ENCODE measurements at places on chromosomes 1 and 21.

- no peak for DNase-seq
Observed at GRCh38 chr1:181344091-181344490, 139.2 kb upstream of the CACNA1E start.

GRCh38 chr1:181918880-181919525, 142.5 kb downstream of the ZNF648 start:
- DNase-seq, result no peak

- DNase-seq, result no peak
Observed at GRCh38 chr1:168243636-168244212, 17.9 kb downstream of the SFT2D2 start.

DNA sequence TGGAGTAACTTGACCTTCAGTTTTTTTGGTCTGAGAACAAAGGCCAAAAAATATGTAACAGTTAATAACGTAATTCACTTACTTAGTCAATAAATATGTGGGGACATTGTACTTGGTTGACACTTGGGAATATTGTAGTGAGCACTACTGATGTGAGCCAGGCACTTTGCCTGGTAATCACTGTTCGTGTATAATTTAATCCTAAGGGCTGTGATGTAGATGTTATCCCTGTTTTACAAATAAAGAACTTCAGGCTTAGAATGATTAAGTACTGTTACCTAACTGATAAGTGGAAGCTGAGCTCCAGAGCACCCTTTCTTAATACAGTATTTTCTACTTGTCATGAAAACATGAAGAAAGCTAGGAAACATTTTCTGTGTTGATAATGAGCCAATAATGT, 28.0 kb downstream of the PTBP2 start:
- DNase-seq, result no peak

DNA sequence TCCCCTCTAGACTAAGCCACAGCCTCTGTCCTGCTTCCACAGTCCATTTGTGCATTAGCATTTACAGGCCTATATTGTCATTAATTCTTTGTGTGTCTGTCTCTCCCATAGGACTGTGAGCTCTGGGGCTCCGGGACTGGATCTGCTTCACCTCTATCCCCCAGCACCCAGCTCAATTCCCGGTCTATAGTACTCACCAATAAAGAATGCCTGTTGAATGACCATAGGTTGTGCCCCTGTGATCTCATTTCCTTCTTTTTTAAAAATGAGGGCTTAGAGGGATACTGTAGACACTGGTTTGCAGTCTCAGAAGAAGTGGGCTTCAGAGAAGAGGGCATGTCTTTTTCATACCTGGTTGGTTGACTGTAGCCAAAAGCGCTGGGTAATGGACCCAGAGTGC, 8.8 kb upstream of the POU3F1 start:
- DNase-seq, result no peak

- DNase-seq, result no peak
Observed at GRCh38 chr1:214389734-214390133, 108.8 kb downstream of the SMYD2 start.

DNA sequence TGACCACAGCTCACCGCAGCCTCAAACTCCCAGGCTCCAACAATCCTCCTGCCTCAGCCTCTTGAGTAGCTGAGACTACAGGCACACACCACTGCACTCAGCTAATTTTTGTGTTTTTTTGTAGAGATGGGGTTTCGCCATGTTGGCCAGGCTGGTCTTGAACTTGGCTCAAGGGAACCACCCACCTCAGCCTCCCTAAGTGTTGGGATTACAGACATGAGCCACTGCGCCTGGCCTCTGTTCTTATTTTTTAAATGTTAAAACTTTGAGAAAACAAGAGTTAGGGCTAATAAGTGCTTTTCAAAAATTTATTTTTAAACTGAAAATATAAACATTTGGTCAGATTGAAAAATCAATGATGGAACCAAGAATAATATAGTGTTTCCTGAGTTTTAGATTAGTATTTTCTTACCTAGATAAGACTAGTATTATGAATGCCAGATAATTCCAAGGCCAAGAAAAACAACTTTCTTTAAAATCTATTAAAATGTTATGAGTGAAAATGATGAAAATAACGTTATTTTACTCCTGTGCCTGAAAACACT, 66.2 kb upstream of the S1PR1 start:
- DNase-seq, result no peak

GRCh38 chr1:21262293-21263051, 27.8 kb downstream of the ECE1 start:
- no peak for DNase-seq

DNA sequence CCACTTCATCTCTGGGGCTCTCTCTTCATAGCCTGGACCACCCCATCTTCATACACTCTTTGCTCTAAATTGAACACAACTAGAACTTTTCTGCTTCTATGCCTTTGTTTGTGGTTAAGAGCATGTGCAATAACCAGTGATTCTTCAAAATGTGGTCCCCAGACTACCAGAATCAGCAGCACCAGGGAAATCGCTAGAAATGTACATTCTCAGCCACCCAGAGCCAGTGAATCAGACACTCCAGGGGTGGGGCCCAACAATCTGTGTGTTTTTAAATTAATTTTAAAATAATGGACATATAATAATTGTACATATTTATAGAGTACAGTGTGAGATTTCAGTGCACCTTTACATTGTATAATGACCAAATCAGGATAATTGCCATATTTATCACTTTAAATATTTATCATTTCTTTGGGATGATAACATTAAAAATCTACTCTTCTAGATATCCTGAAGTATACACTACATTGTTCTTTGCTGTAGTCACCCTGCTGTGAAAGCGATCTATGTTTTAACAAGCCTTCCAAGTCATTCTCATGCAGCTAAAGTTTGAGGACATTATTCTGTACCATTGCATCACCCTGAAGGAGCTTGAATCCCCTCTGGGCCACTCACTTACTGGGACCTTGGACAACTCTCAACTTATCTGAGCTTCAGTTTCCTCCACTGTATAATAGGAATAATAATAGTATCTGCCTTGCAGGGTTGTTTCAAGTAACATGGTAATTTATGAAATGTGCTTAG, 10.8 kb downstream of the GRHL3 start:
- DNase-seq, result no peak

DNA sequence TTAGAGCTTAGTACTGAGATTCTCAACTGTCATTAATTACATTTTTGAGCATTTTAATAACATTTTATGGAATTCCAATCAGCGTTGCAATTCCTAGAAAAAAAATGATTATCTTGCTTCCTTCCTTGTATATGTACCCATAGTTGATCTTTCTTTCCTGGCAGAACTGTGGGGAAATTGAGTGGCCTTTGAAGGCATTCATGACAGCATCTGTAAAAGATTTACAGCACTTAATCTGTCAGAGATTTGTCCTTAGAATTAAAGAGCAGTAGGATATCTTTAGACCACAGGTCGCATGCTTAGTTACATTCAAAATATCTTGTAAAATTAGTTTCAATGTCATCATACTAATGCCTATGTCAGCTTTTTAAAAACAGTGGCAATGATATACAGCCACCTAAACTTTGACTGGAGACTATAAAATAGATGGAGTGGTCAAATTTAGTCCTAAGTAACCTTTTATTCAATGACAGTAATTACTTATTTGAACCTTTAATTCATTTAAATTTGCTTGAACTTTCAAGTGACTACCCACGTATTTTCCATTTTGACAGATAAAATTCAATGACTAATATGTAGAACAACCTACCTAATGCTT, 692.0 kb downstream of the NCAM2 start:
- DNase-seq, result no peak

DNA sequence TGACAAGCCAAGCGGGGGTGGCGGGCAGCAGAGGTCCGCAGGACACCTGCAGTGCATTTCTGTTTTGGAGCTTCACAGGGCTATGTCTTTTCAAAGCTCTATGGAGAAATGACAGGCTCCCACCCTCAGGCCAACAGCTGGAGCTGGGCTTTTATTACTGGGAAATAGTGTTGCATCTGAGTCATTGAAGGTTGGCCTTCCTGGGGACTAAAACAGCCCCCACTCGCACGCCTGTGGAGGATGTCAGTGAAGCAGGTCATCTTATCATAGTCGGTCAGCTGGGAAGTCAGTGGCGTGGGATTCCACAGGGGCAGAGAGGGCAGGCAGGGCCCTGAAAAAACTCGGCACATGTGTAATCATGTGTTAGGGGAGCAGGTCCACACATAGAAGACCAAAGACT, 55.3 kb downstream of the NTPCR start:
- no peak for DNase-seq

- no peak for DNase-seq
Observed at GRCh38 chr21:41883582-41883981, 4.4 kb upstream of the PRDM15 start.

DNA sequence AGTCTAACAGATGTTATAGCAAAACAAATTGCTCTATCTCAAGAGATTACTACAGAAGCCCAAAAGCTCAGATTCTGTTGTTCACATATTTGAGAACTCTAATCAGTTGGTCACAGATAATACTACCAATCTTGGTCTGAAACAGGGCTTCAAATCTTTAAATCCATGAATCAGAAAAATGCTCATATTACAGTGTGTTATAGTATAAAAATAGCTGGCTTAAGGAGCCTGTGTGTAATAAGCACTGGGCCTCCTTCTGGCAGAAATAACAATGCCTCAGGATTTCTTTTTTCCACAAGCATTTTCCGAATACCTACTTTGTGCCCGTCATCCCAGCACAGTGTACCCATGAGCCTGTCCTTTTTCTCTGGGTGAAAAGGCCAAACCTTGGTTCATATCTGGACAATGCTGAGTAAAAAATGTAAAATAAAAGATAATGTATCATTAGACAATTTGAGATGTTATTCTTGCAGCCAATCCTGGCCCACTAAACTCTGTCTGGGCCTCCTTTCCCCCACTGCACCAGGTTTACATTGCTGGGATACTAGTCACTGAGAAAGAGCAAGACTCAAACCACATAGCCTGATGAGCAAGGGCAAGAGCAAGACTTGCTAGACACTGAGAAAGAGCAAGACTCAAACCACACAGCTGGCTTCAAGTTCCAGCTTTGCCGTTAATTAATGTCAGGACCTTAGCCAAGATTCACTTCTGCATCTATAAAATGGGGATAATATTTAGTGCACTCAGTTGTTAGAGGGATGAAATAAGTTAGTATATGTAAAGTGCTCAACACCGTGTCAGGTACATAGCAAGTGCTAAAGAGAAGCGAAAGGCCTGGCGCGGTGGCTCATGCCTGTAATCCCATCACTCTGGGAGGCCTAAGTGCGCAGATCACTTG, 17.0 kb upstream of the ADAR start:
- no peak for DNase-seq

DNA sequence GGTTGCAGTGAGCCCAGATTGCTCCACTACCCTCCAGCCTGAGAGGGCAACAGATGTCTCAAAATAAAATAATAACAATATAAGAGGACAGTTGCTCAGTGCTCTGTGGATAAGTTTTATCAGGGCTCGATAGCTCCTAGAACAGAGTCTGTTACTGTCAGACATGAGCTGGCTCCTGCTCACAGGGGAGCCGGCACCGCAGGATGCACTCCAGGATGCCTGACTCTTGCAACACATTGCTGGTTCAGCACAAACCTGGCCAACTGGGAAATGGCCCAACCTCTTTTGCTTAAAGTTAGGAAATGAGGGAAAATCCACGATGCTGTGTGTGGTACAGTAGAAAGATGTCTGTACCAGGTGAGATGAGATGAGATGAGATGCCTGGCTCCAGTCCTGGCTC, 5.8 kb upstream of the CTSE start:
- DNase-seq, result no peak

GRCh38 chr1:116503546-116504307, 67.1 kb downstream of the CD58 start:
- no peak for DNase-seq

DNA sequence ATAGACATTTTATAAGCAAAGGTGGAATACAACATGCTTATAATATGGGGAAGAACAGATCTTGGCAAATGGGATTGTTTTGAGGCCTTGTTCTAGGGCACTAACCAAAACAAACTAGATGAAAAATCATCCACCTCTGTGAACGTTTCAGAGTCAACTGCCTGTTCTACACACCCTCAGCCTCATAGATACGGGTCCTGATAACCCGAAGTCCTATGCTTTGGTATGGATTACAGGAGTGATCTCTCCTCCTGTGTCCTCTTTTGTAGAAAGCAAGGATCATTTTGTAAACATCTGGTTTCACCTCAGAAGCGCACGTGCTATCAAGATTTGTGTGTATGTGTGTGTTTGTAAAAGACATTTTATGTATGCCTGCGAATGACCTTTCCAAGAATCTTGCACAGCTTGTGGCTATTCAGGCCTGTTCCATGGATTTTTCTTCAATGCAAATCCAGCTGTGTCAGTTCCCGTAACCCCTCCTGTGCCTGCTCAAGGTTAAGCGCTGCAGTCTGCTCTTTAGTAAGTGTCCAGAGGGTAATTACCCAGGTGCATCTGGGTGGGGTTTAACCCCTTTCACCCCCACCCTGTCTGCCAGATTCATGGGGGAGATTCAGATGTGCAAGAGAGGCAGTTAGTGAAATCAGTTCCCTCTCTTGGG, 132.4 kb downstream of the ROR1 start:
- no peak for DNase-seq

DNA sequence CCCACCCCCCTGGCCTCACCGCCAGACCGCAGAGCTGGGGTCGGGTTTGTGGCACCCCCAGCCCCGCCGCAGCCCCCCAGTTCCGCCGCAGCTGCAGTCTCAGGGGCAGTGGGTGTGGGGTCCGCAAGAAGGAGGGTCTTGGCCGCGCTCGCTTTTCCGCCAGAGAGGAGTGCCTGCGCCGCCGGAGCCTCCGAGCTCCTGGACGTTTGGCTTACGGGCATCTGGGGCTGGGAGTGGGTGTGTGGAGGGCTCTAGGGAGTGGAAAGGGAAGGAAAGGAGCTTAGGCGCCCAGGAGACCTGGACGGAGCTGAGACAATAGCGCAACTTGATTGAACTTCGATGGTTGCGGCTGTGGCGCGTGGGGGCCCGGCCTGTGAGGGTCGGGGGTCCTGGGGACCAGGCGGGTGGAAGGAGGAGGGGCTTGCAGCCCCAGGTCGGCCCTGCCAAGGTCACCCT, 88.8 kb upstream of the IPO9 start:
- DNase-seq, result peak; percentile 16

GRCh38 chr1:42993502-42994136, 35.0 kb upstream of the SLC2A1 start:
- DNase-seq, result no peak

- no peak for DNase-seq
Observed at GRCh38 chr1:231839999-231840398, 213.4 kb downstream of the DISC1 start.

- DNase-seq, result no peak
Observed at GRCh38 chr1:172109359-172109758, 268.1 kb downstream of the DNM3 start.
